ENCODE measurements at places on chromosomes 1 and 21.

DNA sequence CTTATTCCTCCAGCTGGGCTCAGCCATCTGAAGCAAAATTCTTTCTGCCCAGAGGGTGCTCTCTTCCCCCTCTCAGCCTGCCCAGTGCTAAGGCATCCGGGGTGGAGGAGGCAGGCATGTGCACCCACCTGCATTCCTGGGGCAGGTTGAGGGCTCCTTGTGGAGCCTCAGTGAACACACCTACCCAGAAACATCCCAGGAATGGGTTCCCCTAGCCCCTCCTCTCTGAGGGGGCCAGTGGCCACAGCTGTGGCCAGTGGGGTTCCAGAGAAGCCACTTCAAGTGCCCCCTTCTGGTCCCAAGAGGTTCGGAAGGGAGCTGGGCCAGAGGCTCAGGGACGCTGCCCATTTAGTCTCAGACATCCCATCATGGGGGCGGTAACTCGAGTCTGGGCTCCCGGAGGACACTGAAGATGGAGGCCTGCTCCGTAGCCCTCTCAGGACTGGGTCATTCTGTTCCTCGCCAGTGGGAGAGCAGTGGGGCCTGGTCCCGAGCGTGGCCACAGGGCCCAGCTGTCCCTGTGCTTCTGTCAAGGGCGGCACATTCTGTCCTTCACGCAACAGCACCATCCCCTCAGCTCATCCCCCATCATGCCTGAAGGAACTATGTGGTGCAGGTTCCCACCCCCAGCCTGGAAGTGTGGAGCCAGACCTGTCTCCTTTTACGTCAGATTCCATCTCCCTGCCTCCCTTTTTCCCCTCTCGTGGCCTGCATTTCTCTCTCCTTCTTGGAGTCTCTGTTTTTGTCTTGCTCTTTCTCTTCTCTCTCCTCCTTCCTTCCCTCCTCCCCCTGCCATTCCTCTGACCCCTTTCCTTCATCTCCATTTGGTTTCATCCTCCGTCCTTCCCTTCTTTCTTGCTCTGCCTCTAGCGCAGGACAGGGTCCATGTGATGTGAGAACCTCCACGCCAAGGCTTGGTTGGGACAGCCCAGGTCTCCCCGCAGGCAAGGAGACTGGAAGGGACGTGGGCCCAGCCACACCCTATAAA lies 49.6 kb upstream of the KDM4A start:
- no peak for DNase-seq

DNA sequence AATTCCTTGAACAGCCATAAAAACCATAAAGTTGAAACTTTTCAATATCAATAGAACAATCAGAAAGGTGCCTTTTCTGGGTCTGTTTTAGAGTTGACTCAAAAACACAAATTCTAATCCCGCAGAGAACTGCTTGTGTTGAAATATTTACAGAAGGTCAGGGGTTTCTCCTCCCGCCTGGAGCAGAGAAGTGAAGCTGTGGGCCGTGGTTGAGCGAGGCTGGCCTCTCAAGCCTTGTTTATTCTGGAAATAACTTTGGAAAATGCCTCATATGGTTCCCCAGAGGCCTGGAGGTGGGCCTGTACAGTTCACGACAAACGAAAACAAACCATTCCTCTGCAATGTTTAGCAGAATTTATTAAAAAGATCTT lies 90.8 kb upstream of the ERRFI1 start:
- no peak for DNase-seq

GRCh38 chr1:83596331-83596730 lies 402.6 kb downstream of the TTLL7 start:
- no peak for DNase-seq

DNA sequence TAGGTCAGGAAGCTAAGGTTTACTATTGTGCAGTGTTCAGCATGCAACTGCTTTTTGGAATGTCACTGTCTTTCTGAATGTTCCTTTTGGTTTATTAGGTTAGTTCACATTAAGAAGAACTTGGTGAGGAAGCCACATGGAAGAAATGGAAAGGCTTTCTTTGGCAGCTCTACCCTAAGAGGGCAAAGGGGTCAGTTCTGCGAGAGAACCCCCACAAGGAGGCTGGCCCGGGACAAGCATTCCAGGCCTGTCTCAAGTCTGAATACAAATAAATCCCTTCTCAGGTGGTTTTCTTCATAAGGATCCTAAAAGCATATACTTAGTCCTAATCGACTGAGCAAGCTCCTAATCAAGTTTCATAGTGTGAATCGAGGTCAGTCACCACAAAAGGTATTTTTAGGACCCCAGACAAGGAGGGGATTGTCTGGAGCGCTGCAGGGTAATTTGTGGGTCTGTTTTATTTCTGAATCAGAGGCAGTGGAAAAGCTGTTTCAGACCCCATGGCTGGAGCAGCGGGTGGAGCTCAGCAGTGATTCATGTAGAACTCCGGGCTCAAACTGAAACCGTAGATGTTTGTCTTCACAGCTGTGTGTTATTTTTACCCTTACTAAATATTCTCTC lies 63.3 kb downstream of the ERG start:
- DNase-seq = no peak

- no peak for DNase-seq
These were observed 4.1 kb upstream of the DISP3 start for GRCh38 chr1:11474826-11475225.

DNA sequence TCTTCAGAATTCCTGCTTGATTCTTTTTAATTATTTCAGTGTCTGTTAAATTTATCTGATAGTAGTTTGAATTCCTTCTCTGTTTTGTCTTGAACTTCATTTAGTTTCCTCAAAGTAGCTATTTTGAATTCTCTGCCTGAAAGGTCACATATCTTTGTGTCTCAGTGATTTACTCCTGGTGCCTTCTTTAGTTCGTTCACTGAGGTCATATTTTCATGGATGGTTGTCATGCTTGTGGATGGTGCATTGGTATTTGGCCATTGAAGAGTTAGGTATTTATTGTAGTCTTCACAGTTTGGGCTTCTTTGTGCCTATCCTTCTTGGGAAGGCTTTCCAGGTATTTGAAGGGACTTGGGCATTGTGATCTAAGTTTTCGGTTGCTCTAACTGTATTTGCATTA lies 267.9 kb downstream of the HHAT start:
- no peak for DNase-seq

- DNase-seq = no peak
These were observed 82.5 kb upstream of the EDN2 start for GRCh38 chr1:41566969-41567368.

- DNase-seq = no peak
These were observed 129.9 kb downstream of the LHX8 start for GRCh38 chr1:75264112-75264511.

DNA sequence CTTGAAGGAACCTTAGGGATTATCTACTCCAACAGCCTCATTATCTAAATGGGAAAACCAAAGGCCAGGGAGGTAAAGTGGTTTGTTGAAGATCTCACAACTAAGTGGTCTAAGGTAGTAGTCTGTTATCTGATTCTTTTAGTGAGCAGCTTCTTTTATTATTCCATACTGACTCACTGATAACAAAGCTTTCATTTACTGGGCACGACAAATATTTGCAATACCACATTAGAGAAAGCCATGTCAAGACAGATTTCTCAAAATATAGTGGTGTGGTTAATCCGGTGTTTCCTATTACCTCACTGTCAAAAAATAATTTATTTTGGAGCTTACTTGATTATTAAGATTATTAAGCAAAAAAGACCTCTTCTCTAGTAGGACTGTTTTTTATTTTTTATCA lies 369.1 kb downstream of the S1PR1 start:
- no peak for DNase-seq

GRCh38 chr1:117467336-117467735 lies 100.1 kb downstream of the MAN1A2 start:
- no peak for DNase-seq

- DNase-seq = no peak
These were observed 189.4 kb upstream of the FGGY start for GRCh38 chr1:59107516-59107915.

DNA sequence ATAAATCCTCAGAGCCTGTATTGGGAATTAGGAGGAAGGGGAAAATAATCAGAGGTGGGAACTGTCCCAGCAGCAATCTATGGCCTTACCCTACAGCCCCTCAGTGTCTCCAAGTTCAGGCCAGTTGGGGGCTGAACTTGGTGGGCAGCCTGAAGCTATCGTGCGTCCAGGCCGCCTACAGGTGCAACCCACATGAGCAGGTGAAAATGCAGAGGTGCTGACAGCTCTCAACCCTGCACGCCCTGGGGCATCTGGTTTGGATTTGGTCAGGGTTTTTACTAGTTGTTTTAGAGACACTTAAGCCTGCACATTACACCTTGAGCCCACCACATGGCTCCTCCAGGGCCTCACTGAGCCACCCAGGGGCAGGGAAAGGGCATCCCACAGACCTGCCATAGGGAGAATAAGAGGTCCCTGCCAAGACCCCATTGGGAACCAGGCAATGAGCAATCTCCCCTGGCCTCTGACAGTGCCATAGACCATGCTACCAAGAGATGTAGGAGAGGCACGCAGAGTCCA lies 209.5 kb downstream of the FOXD2 start:
- no peak for DNase-seq

DNA sequence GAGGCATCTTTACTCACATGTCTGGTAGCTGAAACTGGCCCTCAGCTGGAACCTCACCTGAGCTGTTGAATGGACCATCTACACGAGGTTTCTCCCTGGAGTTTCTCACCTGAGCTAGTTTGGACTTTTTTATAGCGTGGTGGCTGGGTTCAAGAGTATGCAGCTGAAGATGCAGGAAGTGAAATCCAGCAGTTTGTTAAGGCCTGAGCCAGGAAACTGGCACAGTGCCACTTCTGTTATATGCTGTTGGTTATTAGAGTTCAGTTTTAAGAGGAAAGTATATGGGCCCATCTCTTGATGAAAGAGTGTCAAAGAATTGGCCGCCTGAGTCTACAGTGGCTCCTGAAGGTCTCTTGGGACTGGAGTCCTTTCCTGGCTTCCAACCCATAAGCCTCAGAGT lies 35.6 kb downstream of the STUM start:
- no peak for DNase-seq

DNA sequence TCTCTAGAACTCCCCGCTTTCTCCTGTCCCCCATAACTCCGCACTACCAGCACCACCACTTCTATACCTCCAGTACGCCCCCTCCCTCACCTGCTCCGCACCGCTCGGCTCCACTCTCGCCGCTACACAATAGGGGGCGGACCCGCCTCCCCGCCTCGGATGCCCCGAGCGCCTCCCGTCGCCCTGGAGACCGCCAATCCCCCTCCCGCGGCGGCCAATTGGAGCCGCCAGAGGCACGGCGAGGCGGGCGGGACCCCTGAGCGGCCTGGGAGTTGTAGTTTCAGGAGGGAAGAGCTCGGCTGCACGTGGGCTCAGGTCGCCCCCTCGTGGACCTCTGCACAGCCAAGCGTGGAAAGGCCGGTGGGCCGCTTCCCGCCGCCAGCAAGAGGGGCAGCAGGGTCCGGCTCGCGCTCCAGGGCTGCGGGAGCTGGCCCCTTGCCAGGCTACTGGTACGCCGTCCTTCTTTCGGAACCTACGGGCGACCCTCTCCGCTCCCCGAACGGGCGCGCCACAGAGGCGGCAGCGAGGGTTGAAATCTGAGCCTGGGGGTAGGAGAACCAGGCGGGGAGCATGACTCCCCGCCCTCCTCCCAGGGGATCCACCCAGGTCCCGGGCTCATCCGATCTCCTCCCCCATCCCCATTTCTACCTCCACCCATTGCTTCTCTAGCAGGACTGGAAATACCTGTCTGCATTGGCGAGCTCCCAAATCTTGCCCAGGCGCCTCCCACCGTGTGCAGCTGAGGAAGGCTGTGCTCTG lies at the start of gene IGSF9:
Gene IGSF9, minus strand, starts transcription at position 131 of the 759 bp plus-strand sequence. CDS start 2,159 bp downstream, outside the sequence.
- DNase-seq = no peak

- peak; percentile 96 for DNase-seq
These were observed 13.6 kb upstream of the RGS4 start for GRCh38 chr1:163055531-163055930.

DNA sequence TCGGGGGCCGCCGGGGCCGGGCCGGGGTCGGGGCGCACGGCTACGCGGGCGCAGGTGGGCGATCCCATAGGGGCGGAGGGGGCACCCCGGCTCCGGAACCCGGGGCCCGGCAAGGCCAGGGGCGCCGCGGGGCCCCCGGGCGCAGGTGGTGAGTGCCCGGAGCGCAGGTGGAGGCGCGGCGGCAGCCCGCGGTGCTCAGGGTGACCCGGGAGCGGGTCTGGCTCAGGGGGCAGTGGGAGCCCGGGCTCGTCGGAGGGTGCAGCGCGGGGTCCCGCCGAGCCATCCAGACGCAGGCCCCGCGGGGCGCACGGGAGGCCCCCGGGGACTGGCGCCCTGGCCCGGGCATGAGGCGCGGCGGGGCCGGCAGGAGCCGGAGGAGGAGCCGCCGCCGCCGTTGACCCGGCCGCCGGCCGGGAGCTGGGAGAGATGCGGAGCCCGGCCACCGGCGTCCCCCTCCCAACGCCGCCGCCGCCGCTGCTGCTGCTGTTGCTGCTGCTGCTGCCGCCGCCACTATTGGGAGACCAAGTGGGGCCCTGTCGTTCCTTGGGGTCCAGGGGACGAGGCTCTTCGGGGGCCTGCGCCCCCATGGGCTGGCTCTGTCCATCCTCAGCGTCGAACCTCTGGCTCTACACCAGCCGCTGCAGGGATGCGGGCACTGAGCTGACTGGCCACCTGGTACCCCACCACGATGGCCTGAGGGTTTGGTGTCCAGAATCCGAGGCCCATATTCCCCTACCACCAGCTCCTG lies 489 bp downstream of the CELSR2 start:
- no peak for DNase-seq

DNA sequence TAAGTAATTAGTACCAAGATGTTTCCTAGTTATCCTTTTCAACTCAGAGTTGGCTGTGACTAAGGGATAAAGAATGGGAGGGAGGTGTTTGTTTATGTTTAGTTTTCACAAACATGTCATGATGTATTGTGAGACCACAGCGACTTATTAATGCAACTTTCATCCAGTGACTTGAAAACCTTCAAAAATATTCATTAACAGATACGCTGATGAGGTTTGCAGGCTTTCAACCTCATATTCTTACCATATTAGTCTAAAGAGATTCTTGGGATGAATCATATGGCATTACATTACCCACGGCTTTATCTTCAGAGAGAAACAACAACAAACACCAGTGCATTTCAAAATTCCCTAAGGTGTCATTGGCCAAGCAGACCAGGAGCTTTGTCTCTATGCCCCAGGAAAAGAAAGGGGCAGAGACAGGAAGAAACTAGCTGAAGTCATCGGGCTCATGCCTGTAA lies 36.4 kb downstream of the PALMD start:
- no peak for DNase-seq

GRCh38 chr1:29789221-29789909 lies 553.0 kb downstream of the PTPRU start:
- no peak for DNase-seq

DNA sequence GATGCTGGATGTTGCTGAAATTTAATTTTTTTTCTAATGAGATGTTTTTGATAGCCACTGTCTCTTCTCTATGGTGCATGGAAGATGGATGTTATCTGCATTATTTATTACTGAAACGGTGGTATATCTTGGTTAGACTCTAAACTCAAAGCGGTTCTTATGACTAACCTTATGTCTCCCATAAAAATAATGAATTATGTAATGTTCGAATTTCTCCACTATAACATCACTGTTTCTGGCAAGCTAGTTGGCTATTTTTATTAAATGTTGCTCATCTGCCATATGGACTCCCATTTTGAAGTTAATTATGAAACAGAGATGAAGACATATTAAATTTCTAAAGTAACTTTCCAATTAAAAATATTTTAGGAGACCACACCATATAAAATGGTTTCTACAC lies 808.6 kb upstream of the ADGRL4 start:
- DNase-seq = no peak

GRCh38 chr1:7441143-7441841 lies 329.8 kb upstream of the VAMP3 start:
- no peak for DNase-seq
